ENCODE measurements at places on chromosomes 16 and 17. TPM values are rescaled to one million over a fixed set of nuclear protein-coding genes. Genes with fewer than 3 reads are reported as not detected.

Gene KRT12
- not detected for total RNA-seq

DNA sequence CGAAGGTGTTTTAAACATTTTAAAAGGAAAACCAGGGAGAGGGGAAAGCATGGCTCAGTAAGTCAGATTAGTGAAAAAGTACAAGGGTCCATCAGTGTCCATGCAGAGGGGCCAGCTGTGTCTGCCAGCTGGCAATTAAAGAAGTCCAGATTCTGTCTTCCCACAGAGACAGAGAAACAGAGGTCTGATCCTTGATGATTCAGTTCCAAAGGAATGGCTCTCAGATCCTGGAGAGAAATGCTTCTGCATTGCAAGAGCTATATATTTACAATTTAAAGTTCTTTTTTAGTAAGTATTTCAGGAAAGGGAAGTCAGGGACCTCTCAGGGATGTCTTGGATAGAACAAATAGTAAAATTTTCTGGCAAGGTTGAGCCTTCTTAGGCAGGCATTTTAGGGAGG is 56.2 kb downstream of the HSD17B2 start:
- DNase-seq: no peak

DNA sequence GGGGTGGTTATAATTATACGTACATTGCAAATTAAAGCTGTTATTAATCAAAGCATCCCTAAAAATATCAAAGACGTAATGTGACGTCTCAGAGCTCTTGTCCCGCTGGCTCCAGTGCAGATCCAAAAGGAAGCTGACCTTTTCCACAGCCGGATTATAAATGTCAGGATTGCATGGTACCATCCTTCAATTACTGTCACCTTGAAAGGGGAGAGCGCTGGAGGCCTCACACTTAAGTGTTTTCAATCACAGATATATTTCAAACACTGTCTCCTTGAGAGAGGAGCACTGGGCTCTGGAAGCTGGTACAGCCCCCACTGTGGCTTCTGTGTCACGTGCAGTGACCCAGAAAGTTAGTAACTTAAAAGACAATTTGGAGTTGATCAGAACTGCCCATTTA is 94.2 kb downstream of the AIPL1 start:
- no peak for DNase-seq

Gene TMC5
- total RNA-seq: 6.6 TPM

DNA sequence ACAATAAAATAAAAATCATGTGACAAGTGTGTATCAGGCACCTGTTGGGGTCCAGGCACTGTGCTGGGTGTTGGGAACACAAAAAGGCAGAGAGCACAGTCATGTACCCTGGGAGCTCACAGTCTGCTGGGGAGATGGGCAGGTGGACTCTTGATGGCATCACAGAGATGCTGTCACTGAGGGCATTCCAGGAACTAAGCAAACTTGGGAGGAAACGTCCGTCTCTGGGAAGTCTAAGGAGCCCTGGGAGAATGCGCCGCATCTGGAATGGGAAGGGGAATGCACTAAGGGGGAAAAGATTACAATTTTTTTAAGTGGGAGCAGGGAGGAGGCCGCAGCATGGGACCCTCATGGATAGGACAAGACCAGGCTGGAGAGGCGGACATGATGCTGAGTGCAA is 80.9 kb upstream of the ZNF423 start:
- no peak for DNase-seq

- no peak for DNase-seq
Measured at GRCh38 chr17:65268832-65269231, 131.7 kb downstream of the RGS9 start.

DNA sequence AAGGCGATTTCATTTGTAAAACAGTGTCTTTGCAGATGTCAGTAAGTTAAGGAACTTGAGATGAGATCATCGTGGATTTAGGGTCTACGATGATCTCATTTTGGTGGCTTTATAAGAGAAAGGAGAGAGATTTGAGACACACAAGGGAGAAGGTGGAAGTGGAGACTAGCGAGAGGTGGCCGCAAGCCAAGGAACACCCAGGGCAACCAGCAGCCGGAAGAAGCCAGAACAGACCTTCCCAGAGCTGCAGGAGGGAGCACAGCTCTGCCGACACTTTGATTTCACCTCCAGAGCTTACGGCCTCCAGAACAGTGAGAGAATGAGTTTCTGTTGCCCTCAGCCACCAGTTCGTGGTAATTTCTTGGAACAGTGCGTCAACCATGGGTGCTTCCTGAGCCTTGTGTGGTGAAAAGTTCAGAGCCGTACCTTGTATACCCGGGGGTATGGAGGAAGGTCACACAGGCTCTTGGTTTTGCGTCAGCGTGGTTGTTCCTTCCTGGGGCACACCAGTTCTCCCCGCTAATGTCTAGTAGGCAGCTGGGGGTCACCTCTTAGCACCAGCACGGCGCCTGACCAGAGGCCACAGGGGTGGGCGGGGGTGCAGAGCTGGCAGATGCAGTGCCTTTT is 12.9 kb upstream of the SEC14L1 start:
- DNase-seq: no peak

DNA sequence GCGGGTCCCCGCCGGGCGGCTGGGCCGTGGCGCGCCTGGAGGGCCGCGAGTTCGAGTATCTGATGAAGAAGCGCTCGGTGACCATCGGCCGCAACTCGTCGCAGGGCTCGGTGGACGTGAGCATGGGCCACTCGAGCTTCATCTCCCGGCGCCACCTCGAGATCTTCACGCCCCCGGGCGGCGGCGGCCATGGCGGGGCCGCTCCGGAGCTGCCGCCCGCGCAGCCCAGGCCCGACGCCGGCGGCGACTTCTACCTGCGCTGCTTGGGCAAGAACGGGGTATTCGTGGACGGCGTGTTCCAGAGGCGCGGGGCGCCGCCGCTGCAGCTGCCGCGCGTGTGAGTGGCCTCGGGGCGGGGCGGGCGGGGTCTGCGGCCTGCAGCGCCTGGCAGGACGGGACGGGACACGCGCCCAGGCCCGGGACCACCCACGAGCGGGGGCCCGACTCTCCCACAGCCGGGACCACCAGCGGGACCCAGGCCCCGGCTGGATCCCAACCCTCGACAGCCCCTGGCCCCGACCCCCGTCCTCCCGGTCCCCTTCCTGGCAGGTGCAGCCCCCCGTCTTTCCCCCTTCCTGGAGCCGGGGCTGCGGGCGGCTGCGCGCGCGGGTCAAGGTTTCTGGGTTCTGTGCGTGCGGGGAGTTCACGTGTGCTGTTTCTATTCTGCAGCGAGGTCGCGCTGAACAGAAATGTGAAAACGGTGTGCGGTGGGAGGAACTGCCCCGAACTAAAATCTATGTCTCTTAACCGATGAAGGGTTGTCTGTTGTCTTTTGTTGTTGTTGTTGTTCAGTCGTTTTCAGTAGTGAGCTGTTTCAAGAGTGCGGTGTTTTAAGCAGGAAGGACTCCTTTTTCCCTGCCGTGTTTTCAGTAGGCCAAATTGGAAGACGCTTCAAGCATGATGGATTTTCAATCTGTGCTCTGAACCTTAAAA is 705 bp downstream of the FOXK2 start:
- DNase-seq: peak; percentile 49

Gene RCVRN
- total RNA-seq: not detected

Gene FOXN1
- not detected for total RNA-seq

Gene TP53TG3F
- not detected for total RNA-seq

Gene CDH16
- total RNA-seq: 1,188 TPM

Gene CKLF
- 42.4 TPM for total RNA-seq

Gene SPATA32
- not detected for total RNA-seq

Gene AGRP
- total RNA-seq: not detected

Gene KRT32
- not detected for total RNA-seq

DNA sequence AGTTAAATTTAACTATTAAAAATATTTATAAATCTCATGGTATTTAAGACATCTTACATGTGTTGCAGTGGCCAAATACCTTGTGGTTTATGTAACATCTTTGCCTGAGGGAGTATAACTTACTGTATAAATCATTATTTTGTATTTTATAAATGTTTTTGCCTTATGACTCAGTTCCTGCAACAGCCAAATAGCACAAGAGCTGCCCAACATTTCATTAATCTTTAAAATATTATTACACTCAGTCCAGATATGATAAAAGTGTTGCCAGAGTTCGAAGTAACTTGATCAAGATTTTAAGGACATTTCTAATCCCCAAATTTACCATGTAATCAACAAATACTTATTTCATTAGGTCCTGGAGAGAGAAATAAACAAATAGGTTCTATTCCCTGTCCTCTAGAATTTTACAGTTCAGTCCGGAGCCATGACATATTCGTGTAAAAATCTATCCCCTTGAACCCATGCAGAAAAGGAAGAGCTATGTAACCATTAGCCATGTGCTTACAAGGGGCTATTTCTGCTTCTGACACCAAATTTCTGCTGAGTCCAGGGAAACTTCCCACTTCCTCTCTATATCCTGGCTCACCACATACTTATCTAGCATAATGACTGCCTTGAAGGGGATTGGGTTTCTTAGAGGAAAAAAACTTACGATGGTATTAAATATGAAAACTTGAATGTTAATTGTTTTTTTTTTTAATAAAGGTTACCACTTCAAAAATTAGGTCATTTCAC is 44.0 kb downstream of the IRX6 start:
- peak; percentile 25 for DNase-seq

Gene SHISA9
- total RNA-seq: 2.8 TPM

Gene HCRT
- not detected for total RNA-seq

Gene HES7
- total RNA-seq: 0.25 TPM

DNA sequence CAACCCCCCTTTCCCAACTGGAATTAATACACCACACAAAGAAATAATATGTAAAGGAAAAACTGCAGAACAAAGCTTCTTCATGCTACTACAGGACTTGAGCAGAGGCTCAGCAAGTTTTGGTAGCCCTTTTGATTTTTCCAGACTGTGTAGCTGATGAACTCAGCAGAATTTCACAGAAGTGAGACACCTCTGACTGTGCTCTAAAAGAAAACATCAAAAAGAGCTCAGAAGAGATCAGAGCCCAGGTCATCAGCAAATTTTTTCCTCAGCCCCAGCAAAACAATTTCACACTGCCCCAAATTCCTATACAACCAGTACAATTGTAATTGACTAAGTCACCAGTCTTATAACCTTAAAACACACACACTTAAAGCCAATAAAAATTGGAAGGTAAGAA is 38.0 kb downstream of the TTC19 start:
- DNase-seq: no peak

DNA sequence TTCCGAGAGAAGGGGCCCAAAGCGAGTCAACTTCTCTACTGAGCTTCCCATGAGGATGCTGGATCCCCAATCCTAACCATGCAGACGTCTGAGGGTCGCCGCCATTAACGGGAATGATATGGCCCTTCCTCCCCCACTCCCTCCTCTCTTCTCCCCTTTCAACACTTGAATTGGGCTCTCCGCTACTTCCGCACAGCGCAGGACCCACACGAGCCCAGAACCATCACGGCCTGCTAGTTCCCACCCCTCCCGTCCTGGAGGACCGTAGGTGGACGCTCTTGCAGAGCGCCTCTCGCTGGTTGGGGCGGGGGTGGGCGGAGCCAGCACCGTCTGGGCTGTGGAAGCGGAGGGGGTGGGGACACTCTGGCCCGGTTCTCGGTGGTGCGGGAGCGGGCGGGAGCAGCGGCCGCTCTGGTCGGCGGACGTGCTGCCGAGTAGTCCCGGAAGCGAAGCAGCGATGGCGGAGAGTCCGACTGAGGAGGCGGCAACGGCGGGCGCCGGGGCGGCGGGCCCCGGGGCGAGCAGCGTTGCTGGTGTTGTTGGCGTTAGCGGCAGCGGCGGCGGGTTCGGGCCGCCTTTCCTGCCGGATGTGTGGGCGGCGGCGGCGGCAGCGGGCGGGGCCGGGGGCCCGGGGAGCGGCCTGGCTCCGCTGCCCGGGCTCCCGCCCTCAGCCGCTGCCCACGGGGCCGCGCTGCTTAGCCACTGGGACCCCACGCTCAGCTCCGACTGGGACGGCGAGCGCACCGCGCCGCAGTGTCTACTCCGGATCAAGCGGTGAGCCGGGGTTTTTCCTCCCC is at the start of gene UBE2Z:
Gene UBE2Z, plus strand, starts transcription at position 361 of the 797 bp plus-strand sequence. Its CDS starts 97 bp downstream, at position 458.
- peak; percentile 97 for DNase-seq

DNA sequence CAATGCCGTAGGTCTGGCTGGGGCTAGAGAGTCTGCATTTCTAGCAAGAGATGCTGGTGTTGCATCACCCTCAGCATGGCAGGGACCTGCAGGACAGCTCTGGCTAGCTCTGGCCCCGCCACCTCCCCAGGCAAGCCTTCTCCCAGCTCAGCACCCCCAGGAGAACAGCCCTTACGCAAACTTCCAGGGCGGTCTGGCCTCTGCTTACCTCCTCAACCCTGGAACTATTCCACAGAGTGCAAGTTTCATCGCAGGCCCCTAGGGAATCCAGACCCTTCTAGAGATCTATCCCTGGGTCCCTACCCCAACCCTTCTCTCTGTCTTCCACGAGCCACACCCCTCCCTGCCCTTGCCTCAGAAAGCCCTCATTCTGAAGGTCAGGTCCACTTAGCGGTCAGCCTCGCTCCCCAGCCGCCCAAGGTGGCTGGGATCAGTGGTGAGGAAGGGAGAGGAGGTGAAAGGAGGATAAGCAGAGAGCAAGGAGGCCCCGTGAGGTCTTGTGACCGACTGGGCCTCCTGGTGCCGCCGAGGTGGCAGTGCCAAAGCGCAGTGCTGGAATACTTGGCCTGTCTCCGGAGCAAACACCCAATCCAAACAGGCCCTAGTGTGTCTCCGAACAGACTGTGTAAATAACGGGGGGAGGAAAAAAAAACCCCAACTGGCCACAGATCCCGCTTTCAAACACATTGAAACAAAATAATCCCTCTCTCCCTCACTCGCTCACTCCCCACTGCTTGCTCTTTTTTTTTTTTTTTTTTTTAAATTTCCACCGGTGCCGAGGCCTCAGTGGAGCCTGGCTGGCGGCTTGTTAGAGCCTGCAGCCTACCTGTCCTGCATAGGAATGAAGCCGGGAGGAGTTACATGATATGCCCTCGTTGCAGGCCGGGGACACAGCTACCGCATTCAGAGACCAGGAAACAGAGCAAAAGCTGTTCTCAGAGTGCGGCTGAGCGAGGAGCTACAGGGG is 380.9 kb downstream of the SOX9 start:
- no peak for DNase-seq

Gene NME3
- 70.8 TPM for total RNA-seq

Gene FAM171A2
- 0.94 TPM for total RNA-seq

Gene C17orf78
- total RNA-seq: not detected

DNA sequence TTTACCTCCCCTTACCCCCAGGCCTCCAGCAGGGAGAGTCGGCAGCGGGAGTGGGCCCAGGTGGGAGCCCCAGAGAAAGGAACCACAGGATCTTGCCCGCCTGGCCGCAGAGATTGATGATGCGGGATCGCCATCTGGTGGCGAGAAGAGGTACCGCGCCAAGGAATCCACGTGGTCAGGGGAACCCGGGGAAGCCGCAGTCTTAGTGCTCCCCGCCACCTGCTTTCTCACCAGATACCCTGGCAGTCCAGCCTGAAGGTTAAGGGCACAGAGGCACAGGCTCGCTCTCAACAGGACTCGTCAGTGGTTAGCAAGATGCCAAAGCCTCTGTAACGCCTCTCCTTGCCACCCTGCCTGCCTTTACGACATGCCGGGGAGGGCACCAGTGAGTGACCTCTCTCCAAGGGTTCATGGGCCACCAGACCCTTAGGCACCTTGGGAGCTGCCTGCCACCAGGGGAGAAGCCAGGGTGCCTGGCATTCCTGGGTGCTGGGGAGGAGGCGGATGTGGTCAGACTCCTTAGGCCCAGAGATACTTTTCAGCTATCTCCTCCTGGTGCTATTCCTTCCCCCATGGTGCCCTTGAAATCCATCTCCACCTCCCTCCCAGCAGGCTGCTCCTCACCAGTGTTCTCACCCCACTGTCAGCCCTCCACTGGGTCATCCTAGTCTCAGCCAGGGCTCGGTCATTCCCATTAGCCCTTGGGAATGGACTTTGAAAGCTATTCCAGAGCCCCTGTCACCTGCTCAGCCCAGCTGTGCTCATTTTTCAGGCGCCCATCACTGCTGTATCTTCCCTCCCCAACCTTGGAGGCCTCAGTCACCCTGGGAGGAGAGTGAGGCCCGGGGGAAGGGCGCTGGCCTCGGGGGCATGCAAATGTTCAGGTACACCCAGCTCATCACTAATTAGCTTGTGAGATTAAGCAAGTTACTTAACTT is 5.5 kb upstream of the RHBDF2 start:
- peak; percentile 85 for DNase-seq

Data from kidney (tissue), 22 donors.